Fibroblast of lung (primary cell): ENCODE measurements at places on chromosomes 4 and X. TPM values are rescaled to one million over a fixed set of nuclear protein-coding genes. Genes with fewer than 3 reads are reported as not detected.
A peak's percentile ranks its signal among the peaks of the same experiment; 100 is the strongest.

The MAML3 gene
- total RNA-seq, result 2.0 and 2.1 TPM in 2 replicates

DNA sequence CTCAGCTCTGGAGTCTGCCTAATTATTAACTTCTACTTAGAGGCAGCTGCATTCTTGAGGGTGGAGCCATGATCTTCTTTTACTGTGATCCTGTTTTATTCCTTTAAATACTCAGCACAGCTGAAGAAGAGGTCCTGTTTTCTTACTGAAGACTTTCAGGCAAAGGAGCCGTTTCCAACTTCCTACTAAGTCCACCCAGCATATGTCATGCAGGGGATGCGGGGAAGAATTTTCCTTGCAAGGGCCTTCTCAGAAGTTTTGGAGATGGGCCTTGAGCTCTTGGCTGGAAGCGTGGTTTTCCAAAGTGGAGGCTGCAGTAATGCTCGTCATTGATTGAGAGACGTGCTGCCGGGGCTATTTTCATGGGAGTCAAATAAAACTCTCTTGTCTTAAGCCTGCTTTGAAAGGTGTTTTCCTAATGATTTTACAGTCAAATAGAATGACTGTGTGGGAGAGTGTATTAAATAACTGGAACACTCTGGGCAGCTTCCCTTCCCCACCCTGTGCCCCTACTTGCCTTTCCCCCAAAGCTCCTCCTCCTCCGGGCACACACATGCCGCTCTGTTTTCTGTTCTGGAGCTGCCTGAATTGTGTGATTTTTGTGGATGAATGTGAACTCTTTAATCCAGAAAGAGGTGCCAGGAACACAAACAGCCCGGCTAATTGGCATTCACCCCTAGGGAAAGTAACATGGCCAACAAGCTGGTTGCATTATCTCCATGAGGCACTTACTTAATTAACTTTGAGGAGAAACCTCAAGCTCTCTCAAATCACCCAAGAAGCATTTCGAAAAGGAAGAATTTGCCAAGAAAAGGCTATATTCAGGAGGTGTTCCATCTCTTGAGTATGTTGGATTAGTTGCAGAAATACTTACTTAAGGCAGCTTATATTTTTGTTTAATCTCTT lies 28.1 kb downstream of the FGF2 start:
- peak; percentile 40 for DNase-seq

DNA sequence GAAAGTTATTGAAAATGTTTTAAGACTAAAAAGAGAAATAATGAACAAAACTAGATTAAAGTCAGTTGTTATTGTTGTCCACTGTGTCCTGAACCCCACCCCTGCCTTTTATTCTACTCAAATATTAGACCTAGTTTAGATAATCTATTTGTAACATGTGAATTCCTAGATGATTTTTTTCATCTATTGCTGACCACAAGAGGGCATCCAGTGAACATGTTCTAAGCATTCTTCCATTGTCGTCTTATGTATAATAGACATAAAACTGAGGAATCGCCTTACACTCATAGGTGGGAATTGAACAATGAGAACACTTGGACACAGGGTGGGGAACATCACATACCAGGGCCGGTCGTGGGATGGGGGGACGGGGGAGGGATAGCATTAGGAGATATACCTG lies 36.4 kb upstream of the HPRT1 start:
- peak; percentile 15 for DNase-seq

DNA sequence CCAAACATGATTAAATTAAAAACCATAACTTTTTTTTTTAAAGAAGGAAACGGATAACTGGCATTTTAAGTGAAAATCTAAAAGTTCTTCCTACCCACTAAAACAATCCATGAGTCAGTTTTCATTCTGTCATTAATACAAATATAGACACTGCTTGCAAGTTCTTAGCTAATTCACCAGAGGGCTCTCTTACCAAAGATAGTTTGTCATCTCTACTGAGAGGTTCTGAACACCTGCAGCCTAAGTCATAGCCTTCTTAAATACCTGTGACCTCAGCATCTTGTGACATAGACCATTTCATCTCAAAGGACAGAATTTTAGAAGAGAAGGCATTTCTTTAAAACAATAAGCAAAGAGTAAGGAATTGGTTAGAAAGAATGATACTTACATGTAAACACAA lies 65.3 kb upstream of the FAM120C start:
- DNase-seq, result peak; percentile 31

The MCUB gene
- total RNA-seq, result 20.3 and 20.6 TPM in 2 replicates

The KLHL13 gene
- total RNA-seq, result 8.2 and 22.5 TPM in 2 replicates

The ZNF630 gene
- total RNA-seq, result 2.1 and 4.3 TPM in 2 replicates

DNA sequence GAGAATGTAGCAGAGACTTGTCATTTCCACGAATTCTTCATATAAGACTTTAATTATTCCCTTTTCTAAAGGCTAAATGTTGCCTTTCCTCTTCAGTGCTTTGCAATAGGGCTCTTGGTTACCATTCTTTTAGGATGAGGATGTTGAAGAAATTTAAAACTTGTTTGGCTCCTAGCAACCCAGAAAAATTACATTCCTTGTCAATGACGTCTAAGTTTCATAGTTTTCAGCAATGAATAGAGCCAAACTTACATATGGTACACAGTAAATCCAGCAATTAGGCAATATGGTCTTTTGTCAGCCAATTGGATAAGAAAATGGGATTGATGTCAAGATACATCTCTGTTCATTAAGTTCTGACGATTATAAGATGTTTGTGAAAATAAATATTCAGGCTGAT lies 1639.6 kb upstream of the PCDH10 start:
- DNase-seq, result peak; percentile 45

The IL2 gene
- total RNA-seq, result not detected in 2 replicates

GRCh38 chrX:2401201-2401589 lies 99.6 kb downstream of the DHRSX start:
- DNase-seq, result no peak

DNA sequence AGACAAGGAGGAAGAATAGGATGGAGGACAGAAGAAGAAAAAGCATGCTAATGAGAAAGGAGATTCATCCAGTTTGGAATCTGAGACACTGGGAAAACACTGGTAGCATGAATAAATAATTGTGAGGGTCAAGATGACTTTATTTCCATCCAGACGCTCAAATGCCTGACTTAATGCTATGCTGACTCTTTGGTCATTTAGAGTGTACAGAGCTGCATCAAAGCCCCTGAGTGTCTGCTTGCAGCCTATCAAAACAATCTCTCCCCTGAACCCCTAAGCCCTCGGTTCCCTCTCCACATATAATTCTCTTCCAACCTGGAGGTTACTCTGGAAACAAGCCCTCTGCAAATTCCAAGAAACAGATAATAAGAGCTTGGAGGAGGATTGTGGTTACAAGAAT lies 208.8 kb downstream of the MAGEB17 start:
- DNase-seq, result no peak

DNA sequence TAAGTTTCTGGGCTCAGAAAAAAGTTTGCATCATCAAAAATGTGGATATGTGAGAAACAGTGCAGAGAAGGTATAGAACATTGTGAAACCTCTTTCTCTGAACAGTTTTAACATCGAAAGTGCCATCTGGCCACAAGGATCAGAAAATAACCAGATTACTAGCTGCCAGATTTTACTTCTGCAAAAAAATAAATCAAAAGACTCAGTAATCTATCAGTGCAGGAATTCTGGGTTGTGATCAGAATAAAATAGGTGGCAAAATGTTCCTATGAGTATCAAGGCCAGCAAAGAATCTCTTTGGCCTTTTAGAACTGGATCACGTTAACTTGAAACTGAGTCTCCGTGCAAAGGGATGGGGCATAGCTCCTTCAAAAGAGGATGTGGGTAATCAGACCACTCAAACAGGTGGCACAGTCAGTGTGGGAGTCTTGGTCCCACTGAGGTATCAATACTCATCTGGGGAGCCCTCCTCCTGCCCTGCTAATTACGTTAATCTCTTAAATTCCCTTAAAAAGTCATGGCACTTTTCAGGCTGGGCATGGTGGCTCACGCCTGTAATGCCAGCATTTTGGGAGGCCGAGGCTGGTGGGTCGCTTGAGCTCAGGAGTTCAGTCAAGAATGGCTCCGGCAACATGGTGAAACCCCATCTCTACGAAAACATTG lies 26.7 kb upstream of the RBM47 start:
- no peak for DNase-seq

The P2RY4 gene
- total RNA-seq, result under 0.01 TPM in 2 replicates

The SSX1 gene
- not detected in 2 replicates for total RNA-seq

The RTL9 gene
- under 0.01 and 0.17 TPM in 2 replicates for total RNA-seq

The F11 gene
- total RNA-seq, result not detected in 2 replicates

The L1CAM gene
- under 0.01 and 0.99 TPM in 2 replicates for total RNA-seq

The GPRIN3 gene
- under 0.01 TPM in 2 replicates for total RNA-seq

GRCh38 chr4:169079942-169080827 lies 70.1 kb upstream of the CBR4 start:
- DNase-seq, result peak; percentile 84

GRCh38 chrX:135454816-135455215 lies 33.1 kb downstream of the SMIM10L2A start:
- DNase-seq, result no peak

DNA sequence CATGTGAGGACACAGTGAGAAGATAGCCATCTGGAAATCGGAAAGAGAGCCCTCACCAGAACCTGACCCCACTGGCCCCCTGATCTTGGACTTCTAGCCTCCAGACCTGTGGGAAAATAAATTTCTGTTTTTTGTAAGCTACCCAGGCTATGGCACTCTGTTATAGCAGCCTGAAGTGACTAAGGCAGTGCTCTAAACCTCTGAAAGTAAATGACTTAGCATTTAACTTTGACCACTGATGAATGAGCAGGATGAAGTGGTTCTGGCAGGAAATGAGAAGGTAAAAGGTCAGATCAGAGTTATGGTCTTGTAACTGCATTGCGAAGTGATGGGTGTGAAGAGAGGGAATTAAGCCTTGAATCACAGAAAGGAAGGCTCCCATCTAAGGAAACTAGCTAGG lies 17.0 kb downstream of the GPAT3 start:
- peak; percentile 67 for DNase-seq

GRCh38 chr4:73308286-73308685 lies 49.7 kb upstream of the ANKRD17 start:
- peak; percentile 34 for DNase-seq

DNA sequence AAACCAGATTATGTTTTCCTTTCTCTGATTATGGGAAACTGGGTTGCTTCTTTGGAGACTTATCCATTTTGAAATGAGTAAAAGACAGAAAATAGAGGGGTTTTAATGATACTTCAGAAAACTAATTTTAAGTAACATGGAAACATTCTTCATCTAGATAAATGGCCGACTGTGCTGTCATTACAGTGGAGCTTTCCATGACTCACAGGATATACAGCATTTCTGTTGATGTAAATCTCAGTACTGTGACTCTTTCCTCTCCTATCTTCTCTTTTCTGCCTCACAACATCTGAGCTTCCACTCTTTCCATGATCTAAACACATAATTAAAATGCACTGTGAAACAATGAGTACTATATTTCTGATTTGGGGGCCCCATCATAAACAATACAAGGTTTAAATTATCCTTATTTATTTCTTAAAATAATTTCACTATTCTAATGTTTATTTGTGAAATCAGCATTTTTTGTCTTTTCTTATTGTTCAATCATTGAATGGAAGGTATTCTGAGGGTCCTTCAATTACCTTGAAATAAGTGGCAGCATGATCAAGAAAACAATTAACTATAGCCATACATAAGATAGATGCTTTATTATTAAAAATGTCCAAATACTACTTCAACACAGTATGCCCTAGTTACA lies 19.3 kb downstream of the SEC24D start:
- DNase-seq, result peak; percentile 67

DNA sequence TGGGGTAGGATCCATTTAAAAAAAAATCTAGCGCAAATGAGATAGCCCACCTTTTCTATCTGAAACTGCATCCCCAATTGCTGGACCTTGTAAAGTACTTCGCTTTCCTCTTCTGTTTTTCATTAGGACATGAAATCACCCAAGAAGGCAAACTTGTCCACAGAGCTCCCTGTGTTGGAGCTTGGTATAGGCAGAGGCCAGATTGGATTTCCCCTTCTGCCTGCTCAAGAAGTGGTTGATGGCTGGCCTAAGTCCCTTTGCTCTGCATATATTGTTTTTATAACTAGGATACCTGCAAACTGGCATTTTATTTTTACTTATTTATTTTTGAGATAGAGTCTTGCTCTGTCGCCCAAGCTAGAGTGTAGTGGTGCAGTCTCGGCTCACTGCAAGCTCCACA lies 28.4 kb downstream of the RNF4 start:
- DNase-seq, result no peak

The ZMAT1 gene
- total RNA-seq, result 0.51 and 1.8 TPM in 2 replicates

- DNase-seq, result peak; percentile 62
Observed at GRCh38 chrX:131812847-131813825, 210.0 kb upstream of the STK26 start.

The SLC10A4 gene
- under 0.01 TPM in 1 of 2 replicates, not detected in the other for total RNA-seq

GRCh38 chr4:52259978-52260377 lies 208.9 kb downstream of the SPATA18 start:
- no peak for DNase-seq

- no peak for DNase-seq
Observed at GRCh38 chrX:140342410-140342809, 162.5 kb downstream of the SOX3 start.

The HSFX4 gene
- total RNA-seq, result not detected in 2 replicates

The GPR173 gene
- total RNA-seq, result 2.3 and 5.6 TPM in 2 replicates

DNA sequence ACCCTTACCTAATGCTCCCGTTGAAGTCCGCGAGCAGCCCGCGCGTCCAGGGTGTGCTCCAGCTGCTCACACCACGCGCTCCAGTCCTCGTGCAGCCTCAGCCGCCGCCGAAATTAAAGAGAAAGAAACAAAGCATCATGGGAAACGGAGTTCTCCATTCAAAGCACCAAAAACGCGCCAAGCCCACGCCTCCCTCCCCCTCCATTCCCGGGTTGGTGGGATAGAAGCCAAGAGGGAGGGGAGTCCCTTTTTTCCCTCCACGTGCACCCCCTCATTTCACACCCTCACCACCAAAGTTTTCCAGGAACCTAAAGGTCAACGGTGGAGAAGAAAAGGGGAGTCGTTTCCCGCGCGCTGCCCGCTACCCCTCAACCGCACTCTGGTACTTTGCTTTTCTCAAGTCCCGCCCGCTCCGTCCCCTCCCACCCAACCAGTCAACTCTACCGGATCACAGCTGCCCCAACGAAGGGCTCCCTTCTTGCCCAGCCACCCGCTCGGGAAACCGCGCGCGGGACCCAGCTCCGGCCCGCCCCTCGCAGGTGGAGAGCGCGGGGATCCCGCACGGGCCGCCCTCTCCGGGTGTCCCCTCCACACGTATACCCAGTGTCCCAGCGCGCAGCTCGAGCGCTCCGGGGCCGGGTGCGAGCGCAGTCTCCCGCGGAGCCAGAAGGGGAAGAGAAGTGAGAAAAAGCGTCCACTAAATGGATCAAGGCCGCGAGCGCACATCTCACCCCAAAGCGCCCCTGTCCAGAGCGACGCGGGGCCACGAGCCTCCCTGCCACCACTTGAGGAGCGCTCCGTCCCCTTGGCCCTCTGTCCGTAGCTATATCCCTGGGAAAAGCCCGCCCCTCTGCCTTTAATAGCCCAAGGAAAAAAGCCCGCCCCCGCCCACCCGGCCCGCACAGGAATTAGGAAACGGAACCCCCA lies 65.1 kb upstream of the CCDC160 start:
- no peak for DNase-seq

The SLC2A9 gene
- 2.3 and 2.8 TPM in 2 replicates for total RNA-seq

DNA sequence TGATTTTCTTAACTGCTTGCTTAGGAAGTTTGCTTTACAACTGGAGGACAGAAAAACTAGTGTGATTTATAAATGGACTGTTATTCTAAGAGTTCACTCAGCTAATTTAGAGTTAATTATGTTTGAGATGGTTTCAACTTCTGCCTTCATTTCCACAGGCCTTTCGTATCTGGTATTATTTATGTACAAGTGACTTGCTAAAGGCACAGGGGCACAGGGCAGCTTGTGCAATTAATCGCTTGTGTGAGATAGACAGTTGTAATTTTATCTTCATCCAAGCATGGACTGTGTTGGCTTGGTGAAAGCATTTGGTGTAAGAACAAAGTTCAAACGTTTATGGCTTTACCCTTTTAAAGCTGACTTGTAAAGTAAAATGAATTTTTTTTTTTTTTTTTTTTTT lies 38.3 kb downstream of the GPAT3 start:
- DNase-seq, result no peak

The POF1B gene
- total RNA-seq, result not detected in 2 replicates
